ENCODE measurements at places on chromosomes 12 and 14.
A peak's percentile ranks its signal among the peaks of the same experiment; 100 is the strongest.

DNA sequence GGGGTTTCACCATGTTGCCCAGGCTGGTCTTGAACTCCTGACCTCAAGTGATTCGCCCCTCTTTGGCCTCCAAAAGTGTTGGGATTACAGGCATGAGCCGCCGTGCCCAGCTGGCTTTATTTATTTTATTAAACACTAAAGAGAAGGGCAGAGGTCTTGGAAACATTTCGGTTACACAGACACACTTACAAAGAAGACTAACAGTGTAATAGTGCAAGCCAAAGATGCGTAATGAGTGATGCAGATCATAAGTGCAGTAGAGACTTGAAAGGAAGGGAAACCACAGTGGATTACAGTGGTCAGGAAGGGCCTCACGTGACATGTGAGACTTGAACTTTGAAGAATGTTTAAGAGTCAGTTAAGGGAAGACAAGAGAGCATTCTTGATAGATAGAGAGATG, 33.9 kb upstream of the CDK17 start:
- H3K4me3 ChIP-seq, result peak overlapping the region; percentile 41
- H3K27ac ChIP-seq, result peak overlapping the region; percentile 65
- H3K36me3 ChIP-seq, result no peaks in the 10 kb centered on the region
- no peaks in the 10 kb centered on the region for H3K27me3 ChIP-seq
- peak; percentile 84 for DNase-seq

DNA sequence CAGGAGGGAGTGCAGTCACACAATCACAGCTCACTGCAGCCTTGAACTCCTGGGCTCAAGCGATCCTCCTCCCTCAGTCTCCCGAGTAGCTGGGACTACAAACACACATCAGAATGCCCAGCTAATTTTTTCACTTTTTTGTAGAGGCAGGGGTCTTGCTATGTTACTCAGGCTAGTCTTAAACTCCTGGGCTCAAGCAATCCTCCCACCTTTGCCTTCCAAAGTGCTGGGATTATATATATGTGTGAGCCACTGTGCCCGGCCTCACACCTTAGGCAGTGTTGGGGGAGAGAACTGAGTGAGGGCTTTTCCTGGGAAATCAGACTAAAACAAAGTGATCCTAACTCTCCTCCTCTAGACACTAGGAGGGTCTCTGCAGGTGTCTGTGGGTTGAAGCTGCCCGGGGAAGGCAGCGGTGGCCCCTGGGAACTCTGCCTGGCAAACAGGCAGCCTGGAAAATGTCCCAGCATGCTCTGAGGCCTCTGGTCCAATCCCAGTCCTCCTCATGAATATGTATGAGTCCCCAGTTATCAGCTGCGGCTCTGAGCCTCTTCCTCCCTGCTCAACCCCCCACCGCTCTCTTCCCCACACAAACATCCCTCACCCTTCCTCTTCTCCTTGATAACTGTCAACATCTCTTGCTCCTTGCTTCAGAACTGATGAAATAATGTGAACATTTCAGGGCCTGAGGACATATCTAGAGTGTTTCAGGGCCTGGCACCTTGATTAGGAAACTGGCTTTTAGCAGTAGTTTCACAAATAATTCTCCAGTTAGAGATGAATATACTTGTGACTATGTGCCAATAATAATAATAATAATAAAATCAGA, 7.9 kb upstream of the NAA25 start:
- peaks cover 17% of the 10 kb centered on the region for H3K4me1 ChIP-seq
- no peaks in the 10 kb centered on the region for H3K27me3 ChIP-seq
- H3K27ac ChIP-seq, result peak overlapping the region; percentile 77
- H3K36me3 ChIP-seq, result no peaks in the 10 kb centered on the region

GRCh38 chr12:29286081-29286790, 94.7 kb downstream of the ERGIC2 start:
- no peaks in the 10 kb centered on the region for H3K27me3 ChIP-seq
- no peak for DNase-seq
- H3K36me3 ChIP-seq, result no peaks in the 10 kb centered on the region
- H3K4me1 ChIP-seq, result peaks cover 15% of the 10 kb centered on the region

DNA sequence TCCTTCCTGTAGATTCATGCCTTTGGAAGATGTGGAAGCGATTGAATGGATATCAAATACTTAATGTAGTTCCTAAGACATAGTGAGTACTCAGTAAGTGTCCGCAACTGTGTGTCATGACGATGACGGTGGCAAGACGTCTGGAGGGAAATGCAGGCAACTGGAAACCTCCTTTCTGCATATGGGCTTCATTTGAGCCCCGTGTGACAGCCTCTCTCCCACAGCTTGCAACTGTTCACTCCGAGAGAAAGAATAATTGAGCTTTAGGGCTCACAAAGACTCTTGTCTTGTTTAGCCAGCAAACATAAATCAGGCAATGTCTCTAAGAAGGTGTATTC, 6.9 kb downstream of the CFAP251 start:
- H3K27ac ChIP-seq, result no peak overlapping the region
- H3K4me1 ChIP-seq, result no peaks in the 10 kb centered on the region
- H3K36me3 ChIP-seq, result no peaks in the 10 kb centered on the region
- DNase-seq, result no peak
- no peaks in the 10 kb centered on the region for H3K27me3 ChIP-seq

- no peak overlapping the region for H3K27ac ChIP-seq
- no peaks in the 10 kb centered on the region for H3K27me3 ChIP-seq
- DNase-seq, result no peak
- H3K4me3 ChIP-seq, result no peak overlapping the region
- H3K36me3 ChIP-seq, result no peaks in the 10 kb centered on the region
These were observed 30.6 kb downstream of the SOCS2 start for GRCh38 chr12:93602897-93603668.

DNA sequence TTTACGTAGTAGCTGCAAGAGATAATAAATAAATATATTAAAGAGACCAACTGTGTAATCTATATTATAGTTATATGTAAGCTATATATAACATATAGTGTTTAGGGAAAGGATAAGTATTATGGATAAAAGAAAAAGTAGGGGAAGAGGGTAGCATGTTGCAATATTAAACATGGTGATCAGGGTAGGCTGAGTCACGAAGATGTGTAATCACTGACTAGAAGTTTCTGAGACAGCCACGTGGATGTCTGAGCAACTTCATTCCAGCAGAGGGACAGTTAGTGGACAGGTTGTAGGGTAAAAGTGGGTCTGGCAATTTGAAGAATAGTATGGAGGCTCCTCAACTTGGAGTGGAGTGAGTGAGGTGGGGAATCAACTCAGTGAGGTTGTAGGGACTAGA, 109.7 kb downstream of the ANO4 start:
- no peak overlapping the region for H3K27ac ChIP-seq
- no peak overlapping the region for H3K4me3 ChIP-seq
- no peaks in the 10 kb centered on the region for H3K36me3 ChIP-seq
- H3K4me1 ChIP-seq, result no peaks in the 10 kb centered on the region
- DNase-seq, result no peak

DNA sequence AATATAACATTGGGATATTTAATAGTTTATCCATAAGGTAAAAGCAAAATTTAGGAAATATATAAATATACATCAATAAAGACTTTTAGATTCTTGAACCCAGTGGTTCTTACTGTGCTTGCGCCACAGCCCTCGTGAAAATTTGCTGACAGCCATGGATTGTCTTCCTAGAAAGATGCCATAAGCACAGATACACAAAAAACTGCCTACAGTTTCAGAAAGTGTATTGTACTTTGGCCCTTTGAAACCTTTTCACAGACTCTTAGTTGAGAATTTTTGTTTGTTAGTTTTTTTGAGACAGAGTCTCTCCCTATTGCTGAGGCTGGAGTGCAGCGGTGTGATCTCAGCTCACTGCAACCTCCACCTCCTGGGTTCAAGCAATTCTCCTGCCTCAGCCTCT, 28.1 kb downstream of the DEPDC4 start:
- no peaks in the 10 kb centered on the region for H3K36me3 ChIP-seq
- no peaks in the 10 kb centered on the region for H3K4me1 ChIP-seq
- no peaks in the 10 kb centered on the region for H3K27me3 ChIP-seq

- no peak for DNase-seq
- no peak overlapping the region for H3K4me3 ChIP-seq
These were observed 43.9 kb downstream of the IL31 start for GRCh38 chr12:122130150-122130549.

DNA sequence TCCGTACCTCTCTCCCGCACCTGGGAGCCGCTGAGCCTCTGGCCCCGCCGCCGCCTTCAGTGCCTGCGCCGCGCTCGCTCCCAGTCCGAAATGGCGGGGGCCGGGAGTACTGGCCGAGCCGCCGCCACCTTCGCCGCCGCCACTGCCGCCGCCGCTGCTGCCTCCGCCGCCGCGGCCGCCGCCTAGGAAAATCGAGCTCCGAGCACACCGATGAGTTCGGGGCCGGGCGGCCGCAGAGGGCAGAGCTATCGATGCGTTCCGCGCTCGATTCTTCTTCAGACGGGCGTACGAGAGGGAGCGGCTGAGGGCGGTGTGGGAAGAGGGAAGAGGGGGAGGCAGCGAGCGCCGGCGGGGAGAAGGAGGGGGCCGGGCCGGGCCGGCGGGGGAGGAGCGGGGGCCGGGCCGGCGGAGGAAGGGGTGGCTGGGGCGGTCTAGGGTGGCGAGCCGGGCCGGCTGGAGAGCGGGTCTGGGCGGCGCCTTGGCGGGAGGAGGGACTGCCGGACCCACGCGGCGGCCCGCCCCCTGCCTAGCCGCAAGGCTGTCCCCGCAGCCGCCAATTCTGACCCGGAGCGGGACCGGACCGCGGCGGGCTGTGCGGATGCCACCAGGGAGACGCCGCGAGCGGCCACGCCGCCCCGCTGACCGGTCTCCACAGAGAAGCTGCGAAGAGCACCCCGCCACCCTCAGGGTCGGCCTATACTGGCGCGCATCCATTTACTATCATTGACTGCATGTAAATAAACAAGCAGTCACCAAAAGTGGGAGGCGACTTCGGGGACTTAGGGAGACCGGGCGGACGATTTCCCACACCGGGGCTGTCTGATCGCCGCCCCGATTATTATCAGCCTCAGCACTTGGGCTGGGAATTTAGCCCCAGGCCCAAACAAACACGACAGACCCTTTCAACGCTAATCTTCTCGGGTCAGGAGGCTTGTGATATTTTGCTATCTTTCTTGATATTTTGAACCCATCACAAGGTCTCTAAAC, at the start of gene KRAS:
TSS of gene KRAS (minus strand) at position 186 of the 987 bp plus-strand sequence.
- no peaks in the 10 kb centered on the region for H3K36me3 ChIP-seq
- peaks cover 36% of the 10 kb centered on the region for H3K4me1 ChIP-seq
- peak within 1 kb of the TSS; percentile 72 for H3K4me3 ChIP-seq
- H3K27ac ChIP-seq, result peak within 1 kb of the TSS; percentile 68
- peak; percentile 94 for DNase-seq

DNA sequence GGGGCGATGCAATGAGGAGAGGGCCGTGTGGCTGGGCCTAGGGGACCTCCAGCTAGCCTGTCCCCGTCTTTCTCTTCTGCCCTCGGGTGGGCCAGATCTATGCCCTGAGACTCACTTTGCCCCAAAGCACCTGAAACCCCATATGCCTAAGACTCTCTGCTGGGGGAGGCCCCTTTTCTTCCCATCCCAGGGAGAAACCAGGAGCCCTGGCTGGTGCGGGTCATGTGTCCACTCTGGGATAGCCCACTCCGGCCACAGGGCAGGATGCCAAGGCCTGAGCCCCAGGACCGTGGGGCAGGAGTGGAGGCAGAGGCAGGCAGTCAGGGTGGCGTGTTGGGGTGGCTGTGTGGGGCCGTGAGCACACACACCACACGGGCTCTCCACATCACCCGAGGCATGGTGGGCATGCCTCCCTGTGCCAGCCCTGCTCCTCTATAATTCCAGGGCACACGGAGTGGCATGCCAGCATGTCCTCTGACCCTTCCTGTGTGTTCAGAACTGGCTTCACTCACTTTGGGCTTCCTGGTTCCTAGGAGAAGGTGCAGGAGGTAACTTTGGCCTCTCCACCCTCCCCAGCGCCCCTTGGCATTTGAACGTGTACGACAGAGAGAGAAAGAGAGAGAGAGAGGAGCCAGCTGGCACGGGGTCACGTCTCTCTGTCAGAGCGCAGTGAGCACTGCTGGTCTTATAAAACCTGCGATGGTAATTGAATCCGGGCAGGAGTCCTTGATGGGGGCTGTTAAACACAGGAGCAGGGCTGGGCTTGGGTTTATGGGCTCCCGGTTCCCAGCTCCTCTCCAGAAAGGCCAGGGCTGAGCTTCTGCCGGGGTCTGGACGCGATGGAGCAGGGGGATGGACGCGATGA, 144.2 kb downstream of the KIF26A start:
- H3K4me1 ChIP-seq, result no peaks in the 10 kb centered on the region
- no peak for DNase-seq
- no peak overlapping the region for H3K4me3 ChIP-seq
- H3K27ac ChIP-seq, result no peak overlapping the region
- H3K27me3 ChIP-seq, result no peaks in the 10 kb centered on the region

GRCh38 chr14:29442696-29443095, 485.0 kb downstream of the PRKD1 start:
- H3K27ac ChIP-seq, result no peak overlapping the region
- no peak for DNase-seq
- H3K36me3 ChIP-seq, result no peaks in the 10 kb centered on the region

GRCh38 chr14:22800346-22800745, 14.9 kb downstream of the SLC7A7 start:
- H3K27me3 ChIP-seq, result peaks cover 12% of the 10 kb centered on the region
- H3K4me1 ChIP-seq, result no peaks in the 10 kb centered on the region
- DNase-seq, result no peak
- H3K27ac ChIP-seq, result no peak overlapping the region

DNA sequence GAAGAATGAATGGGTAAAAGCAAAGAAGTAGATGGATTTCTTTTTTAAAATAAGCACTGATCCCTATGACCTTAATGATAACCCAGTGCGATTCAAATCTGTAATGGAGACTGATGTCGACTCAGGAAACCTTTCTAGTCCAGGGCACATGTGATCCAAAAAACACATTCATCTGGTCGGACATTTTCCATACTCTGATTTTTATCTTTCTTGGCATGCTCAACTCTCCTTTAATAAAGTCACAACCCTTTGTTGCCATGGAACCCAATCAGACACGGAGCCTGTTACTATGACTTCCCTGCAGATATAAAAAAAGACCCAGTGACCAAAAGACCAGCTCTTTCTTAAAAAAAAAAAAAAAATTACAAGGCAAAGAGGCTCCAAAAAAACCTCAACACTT, 27.9 kb downstream of the TMCC3 start:
- no peak overlapping the region for H3K27ac ChIP-seq
- no peaks in the 10 kb centered on the region for H3K27me3 ChIP-seq
- H3K4me1 ChIP-seq, result peaks cover 5% of the 10 kb centered on the region
- no peaks in the 10 kb centered on the region for H3K36me3 ChIP-seq
- H3K4me3 ChIP-seq, result no peak overlapping the region

DNA sequence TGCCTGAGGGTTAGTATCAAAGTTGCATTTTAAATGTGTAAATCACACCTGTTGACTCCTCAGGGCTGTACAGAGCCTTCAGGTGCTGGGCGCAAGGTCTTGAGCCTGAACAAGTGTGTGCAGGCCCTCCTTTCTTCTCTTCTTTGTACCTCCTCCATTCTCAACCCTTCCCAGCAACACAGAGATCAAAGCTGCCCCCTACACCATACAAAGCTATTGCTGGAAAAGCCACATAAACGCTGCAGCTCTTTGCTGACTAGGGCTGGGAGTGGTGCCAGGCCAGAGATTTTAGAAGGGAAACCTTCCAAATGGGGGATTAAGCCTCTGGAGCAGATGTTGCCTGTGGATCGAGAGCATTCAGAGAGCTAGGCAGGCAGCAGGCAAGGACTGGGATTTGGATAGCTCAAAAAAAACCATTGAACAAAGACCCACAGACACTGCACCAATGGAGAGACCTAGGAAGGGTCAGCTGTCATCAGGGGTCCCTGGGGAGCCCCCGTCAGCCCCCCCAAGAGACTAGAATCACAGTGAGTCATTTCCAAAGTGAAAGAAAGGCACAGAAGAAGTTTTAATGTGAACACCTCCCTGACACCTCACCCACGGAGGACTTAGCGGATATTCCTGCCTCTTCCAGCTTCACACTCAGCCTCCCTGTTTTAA, 18.2 kb upstream of the SUSD6 start:
- peaks cover 3% of the 10 kb centered on the region for H3K27me3 ChIP-seq
- no peaks in the 10 kb centered on the region for H3K36me3 ChIP-seq

All from DND-41 (cell line).